Activated CD8-positive, alpha-beta memory T cell treated with anti-CD3 and anti-CD28 coated beads, Interleukin-2, amount 50 U/mL, for 4 hours (primary cell): ENCODE measurements at places on chromosomes 2 and 18.

- no peak for DNase-seq
Observed at GRCh38 chr2:10307561-10308156, 5.0 kb downstream of the HPCAL1 start.

GRCh38 chr2:221102896-221103688, 469.0 kb downstream of the EPHA4 start:
- DNase-seq: no peak

- DNase-seq: no peak
Observed at GRCh38 chr2:25062511-25062917, 20.6 kb downstream of the EFR3B start.

GRCh38 chr2:40487602-40488001, 35.7 kb upstream of the SLC8A1 start:
- no peak for DNase-seq

DNA sequence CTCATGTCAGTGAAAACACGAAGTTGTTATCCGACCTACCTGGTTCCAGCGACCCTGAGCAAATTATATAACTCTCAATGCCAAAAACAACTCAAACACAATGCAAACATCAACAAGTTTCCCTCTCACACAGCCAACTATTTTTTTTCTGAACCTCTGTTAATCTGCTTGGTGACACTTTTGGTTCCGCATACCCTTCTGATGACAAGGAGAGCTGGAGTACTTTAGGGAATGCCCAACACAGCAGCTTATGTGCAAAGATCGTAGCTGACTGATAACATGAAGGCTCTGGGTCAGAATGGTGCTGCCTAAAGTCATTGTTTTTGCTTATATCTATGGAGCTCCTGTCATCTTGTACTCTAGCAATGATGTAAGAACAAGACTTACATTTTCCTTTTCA, 72.7 kb upstream of the CCDC68 start:
- DNase-seq: no peak

DNA sequence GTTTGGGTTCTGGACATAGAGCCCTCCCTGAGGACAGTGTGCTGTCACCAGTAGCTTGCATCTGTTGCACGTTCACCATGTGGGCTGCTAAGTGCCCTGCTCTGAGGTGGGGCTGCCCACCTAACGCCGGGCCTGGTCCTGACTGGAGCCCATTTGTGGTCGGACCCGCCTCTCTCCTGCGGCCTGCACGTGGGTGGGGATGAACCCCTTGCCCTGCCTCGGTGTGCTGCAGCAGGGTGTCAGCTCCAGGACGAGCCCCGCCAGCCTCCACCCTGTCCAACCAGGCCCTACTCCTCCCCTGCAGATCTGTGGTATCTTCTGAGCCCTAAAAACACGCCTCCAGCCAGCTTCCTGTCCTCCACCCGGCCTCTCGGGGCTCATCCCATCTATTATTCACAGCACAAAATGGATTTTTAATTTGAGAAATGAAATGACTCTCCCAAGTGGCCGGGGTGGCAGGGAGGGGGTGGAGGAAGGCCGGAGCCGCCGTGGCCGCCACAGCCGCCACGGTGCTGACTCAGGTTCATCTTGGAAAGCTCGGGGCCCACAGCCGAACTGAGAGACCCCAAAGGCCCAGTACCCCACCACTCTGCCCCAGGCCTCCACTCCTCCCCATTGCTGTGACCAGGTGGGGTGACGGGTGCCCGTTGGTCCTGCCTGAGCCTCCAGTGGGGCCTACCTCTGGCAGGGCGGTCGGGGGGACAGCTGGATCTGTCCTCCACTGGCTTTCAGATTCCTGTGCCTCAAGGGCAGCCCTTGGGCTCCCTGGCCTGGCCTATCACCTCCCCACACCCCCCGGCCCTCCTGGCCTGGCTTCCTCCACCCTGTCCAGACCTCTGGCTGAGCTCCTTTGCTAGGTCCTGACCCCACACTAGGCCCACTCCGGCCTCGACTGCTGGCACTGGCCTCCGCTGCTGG, 2.8 kb upstream of the ECEL1 start:
- DNase-seq: no peak
